B cell (primary cell): ENCODE measurements at places on chromosomes 5 and 9. TPM values are rescaled to one million over a fixed set of nuclear protein-coding genes. Genes with fewer than 3 reads are reported as not detected.

Gene TAF11L10
- not detected in 2 replicates for polyA plus RNA-seq

DNA sequence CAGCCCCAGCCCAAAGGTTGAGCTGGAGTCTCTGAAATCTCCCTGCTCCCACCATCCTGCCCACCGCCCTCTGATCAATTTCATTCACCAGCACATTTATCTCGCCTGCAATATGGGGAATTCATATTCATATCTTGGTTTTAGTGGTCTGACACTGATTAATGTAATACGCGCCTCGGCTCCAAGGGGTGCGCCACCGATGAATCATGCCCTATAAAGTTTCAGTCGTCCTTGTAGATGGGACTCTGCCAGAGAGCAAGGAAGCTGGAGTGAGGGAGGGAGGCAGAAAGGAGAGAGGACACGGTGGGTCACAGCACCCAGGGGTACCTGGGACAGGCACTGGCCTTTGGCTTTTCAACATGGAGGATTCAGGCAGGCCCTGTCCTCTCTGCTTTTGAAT is 8.9 kb downstream of the IRX1 start:
- no peak overlapping the region for H3K4me3 ChIP-seq
- H3K27ac ChIP-seq: no peak overlapping the region
- no peaks in the 10 kb centered on the region for H3K36me3 ChIP-seq
- H3K27me3 ChIP-seq: peaks cover 3% of the 10 kb centered on the region
- no peak for DNase-seq
- no peaks in the 10 kb centered on the region for H3K4me1 ChIP-seq

DNA sequence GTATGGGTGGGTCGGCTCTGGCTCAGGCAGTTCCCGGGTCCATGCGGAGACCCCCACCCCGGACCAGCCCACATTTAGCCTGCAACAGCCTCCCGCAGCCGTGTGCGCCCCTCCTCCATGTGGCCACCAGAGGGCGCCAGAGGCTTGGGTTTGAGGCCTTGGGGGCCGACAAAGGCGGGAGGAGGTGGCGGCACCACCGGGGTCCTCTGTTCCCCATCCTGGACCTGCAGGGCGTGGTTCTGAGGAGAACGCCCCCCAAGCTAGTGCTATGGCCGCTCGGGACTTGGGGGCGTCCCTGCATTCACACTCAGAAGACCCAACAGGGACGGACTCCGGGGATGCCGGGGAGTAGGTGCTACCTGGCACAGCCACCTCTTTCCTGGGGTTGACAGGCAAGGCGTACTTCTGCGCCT is 16.5 kb downstream of the ASS1 start:
- no peaks in the 10 kb centered on the region for H3K36me3 ChIP-seq
- peaks cover 3% of the 10 kb centered on the region for H3K4me1 ChIP-seq
- H3K27me3 ChIP-seq: peaks cover 19% of the 10 kb centered on the region
- peak; percentile 75 for DNase-seq
- no peak overlapping the region for H3K4me3 ChIP-seq

GRCh38 chr5:93572608-93573353 is 8.2 kb downstream of the NR2F1-AS1 start:
- H3K4me1 ChIP-seq: peaks cover 31% of the 10 kb centered on the region
- H3K4me3 ChIP-seq: no peak overlapping the region
- peaks cover 3% of the 10 kb centered on the region for H3K27me3 ChIP-seq
- no peaks in the 10 kb centered on the region for H3K36me3 ChIP-seq

Gene SLC22A4
- polyA plus RNA-seq: 0.18 and 0.19 TPM in 2 replicates

Gene PFN3
- polyA plus RNA-seq: not detected in 2 replicates

DNA sequence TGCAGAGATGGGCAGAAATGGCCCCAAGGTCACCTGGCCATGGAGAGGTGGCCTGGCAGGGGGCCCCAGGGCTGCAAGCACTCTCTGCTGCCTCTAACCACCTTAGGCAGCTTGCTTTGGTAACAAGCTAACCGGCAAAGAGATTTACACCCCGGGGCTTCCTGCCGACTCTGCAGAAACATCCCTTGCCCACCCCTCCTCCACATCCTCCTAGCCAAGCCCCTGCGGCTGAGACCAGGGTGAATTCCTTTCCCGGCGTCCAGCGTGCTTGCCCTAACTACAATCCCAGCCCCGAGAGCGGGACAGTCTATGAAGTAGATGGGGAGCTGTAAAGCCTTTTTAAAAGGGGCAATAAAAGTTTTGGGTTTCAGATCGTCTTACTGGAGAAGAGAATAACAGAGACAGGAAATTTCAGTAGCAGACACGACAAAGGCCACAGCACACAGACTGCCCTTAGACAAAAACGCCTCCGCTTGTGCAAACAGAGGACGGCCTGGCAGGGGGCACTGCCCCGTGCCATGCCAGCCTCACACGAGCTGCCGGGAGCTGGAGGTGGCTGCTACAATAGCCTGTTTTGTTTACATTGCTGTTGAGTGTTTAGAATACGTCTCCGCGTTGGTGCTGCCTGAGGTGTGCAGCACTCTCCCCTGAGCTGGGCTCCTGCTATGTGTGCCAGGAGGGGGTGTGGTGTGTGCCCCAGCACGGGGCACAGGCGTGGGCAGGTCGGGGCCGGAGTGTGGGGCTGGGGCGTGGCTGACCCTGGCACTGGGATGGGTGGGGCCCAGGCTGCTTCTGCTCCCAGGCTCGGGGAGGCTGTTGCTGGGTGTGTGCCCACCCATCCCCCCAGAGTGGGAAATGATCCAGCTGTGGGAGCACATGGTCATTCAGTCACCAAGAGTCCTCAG is 15.3 kb downstream of the MYMK start:
- no peak overlapping the region for H3K27ac ChIP-seq
- H3K4me3 ChIP-seq: no peak overlapping the region

Gene WDR38
- not detected in 2 replicates for polyA plus RNA-seq

GRCh38 chr9:104903609-104904008 is 24.3 kb downstream of the ABCA1 start:
- H3K4me3 ChIP-seq: no peak overlapping the region
- H3K4me1 ChIP-seq: peaks cover under 1% of the 10 kb centered on the region
- H3K27ac ChIP-seq: no peak overlapping the region
- no peaks in the 10 kb centered on the region for H3K27me3 ChIP-seq
- DNase-seq: no peak

Gene EIF4EBP3
- 13.8 and 18.2 TPM in 2 replicates for polyA plus RNA-seq

DNA sequence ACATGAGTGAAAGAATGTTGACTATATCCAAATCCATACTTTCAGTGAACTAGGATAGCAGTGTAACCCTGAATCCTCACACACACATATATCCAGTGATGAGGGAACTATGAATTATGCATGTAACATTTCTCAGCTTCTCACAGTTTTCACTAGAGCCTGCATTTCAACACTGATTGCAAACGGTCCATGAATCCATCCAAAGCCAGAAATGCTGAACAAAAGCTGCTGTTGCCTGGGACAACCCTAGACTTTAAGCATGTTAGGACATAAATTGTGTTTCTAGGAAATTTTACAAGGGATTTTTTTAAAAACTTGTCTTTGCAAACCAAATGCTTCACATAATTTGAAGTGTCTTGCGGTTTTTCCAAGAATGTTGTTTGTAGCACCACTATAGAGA is 2010.0 kb upstream of the WWC1 start:
- H3K36me3 ChIP-seq: no peaks in the 10 kb centered on the region
- H3K4me3 ChIP-seq: no peak overlapping the region

DNA sequence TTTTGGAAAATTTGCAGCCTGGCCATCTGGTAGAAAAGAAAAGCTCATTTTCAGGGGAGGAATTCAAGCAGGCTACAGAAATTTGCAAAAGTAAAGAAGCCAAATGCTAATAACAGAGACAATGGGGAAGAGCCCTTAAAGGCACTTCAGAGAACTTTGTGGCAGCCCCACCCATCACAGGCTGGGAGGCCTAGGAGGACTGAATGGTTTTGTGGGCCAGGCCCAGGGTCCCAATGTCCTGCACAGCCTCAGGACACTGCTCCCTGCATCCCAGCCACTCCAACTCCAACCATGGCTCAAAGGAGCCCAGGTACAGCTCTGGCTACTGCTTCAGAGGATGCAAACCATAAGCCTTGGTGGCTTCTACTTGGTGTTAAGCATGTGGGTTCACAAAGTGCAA is 44.3 kb downstream of the PTPDC1 start:
- H3K27ac ChIP-seq: no peak overlapping the region
- H3K4me1 ChIP-seq: no peaks in the 10 kb centered on the region
- no peak overlapping the region for H3K4me3 ChIP-seq
- DNase-seq: no peak

DNA sequence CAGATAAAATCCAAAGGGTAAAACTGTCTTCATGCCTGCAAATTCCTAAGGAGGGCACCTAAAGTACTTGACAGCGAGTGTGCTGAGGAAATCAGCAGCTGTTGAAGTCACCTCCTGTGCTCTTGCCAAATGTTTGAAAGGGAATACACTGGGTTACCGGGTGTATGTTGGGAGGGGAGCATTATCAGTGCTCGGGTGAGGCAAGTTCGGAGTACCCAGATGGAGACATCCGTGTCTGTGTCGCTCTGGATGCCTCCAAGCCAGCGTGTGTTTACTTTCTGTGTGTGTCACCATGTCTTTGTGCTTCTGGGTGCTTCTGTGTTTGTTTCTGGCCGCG is 727 bp upstream of the ADRB2 start:
- DNase-seq: no peak
- H3K27me3 ChIP-seq: no peaks in the 10 kb centered on the region
- peak overlapping the region; percentile 87 for H3K4me3 ChIP-seq
- no peaks in the 10 kb centered on the region for H3K36me3 ChIP-seq
- H3K4me1 ChIP-seq: peaks cover 52% of the 10 kb centered on the region

GRCh38 chr5:144844086-144844485 is 673.4 kb downstream of the KCTD16 start:
- H3K27ac ChIP-seq: no peak overlapping the region
- no peak overlapping the region for H3K4me3 ChIP-seq
- H3K4me1 ChIP-seq: no peaks in the 10 kb centered on the region
- no peaks in the 10 kb centered on the region for H3K36me3 ChIP-seq
- H3K27me3 ChIP-seq: no peaks in the 10 kb centered on the region
- DNase-seq: no peak

DNA sequence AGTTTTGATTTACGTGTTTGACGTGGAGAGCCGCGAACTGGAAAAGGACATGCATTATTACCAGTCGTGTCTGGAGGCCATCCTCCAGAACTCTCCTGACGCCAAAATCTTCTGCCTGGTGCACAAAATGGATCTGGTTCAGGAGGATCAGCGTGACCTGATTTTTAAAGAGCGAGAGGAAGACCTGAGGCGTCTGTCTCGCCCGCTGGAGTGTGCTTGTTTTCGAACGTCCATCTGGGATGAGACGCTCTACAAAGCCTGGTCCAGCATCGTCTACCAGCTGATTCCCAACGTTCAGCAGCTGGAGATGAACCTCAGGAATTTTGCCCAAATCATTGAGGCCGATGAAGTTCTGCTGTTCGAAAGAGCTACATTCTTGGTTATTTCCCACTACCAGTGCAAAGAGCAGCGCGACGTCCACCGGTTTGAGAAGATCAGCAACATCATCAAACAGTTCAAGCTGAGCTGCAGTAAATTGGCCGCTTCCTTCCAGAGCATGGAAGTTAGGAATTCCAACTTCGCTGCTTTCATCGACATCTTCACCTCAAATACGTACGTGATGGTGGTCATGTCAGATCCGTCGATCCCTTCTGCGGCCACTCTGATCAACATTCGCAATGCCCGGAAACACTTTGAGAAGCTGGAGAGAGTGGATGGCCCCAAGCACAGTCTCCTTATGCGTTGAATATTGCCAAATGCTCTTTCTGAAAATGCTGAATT is 850 bp downstream of the RRAGA start:
- peaks cover 24% of the 10 kb centered on the region for H3K4me1 ChIP-seq
- DNase-seq: no peak
- no peaks in the 10 kb centered on the region for H3K27me3 ChIP-seq
- H3K4me3 ChIP-seq: peak overlapping the region; percentile 71
- peak overlapping the region; percentile 92 for H3K27ac ChIP-seq
- H3K36me3 ChIP-seq: no peaks in the 10 kb centered on the region

GRCh38 chr5:72369301-72369700 is 49.1 kb downstream of the PTCD2 start:
- H3K4me1 ChIP-seq: no peaks in the 10 kb centered on the region
- H3K36me3 ChIP-seq: no peaks in the 10 kb centered on the region
- H3K27ac ChIP-seq: no peak overlapping the region

- no peak for DNase-seq
- no peaks in the 10 kb centered on the region for H3K27me3 ChIP-seq
- H3K4me1 ChIP-seq: peaks cover 20% of the 10 kb centered on the region
- H3K4me3 ChIP-seq: no peak overlapping the region
Observed at GRCh38 chr5:151107738-151108520, 27.1 kb upstream of the TNIP1 start.

Gene EDIL3
- not detected in 2 replicates for polyA plus RNA-seq

Gene CBY3
- 0.13 and 0.20 TPM in 2 replicates for polyA plus RNA-seq

DNA sequence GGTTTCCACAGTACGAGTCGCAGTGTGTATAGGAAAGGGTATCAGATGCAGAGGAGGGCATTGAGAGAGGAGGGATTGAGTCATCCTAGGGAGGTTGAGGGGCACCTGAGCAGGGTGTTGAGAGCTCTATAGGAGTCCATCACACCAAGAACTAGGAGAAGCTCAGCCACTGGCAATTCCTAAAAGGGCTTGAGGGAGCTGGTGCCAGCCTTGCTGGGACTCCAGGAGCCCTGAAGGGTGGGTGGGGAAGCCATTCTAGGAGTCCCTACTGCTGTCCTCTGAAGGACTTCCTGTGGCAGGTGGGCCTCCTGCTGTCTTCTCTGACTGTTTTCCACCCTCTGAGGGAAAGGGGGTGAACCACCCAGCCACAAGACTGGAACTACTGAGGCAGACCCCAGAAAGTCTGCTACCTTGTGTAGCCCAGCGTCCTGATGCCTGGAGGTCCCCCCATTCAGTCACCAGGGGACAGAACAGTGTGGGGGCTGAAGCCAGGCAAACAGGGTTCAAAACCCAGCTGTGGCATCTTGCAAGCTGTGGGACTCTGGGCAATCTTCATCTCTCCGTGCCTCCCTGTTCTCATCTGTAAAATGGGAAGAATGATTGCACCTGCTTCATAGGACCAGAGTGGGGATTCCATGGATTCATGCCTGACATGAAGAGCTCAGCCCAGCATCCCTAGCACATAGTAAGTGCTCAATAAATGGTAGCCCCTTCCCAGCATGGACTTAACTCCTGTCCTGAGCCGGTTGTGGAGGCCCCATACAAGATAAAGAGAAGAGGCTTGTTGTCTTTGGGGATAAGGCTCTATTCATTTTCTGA is 149.5 kb downstream of the C9orf50 start:
- no peaks in the 10 kb centered on the region for H3K4me1 ChIP-seq
- no peaks in the 10 kb centered on the region for H3K36me3 ChIP-seq
- no peak for DNase-seq
